ENCODE measurements at places on chromosomes 7 and 10.

- no peak for DNase-seq
These were observed 169.3 kb upstream of the LRRN3 start for GRCh38 chr7:110921595-110922151.

- DNase-seq = no peak
These were observed 51.8 kb upstream of the PARD3 start for GRCh38 chr10:34866848-34867247.

DNA sequence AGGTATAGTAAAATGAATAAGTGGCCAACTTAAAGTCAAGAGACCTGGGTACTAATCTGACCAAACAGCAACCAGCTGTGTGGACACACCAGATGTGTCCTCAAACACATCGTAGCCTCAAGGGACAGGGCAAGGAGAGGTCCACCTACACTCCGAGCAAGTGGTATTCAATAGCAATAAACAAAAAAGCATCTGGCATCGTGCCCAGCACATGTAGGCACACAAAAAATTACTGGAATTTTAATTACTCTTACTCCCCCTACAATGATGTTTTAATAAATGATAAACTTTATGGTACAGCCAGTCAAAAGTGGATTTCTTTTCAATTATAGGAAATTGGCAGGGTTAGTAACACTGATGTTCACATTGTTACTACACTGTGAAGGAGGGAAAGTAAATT, 3.5 kb upstream of the RGS10 start:
- no peak for DNase-seq

- DNase-seq = no peak
These were observed 4.2 kb downstream of the AHR start for GRCh38 chr7:17302575-17303142.

GRCh38 chr7:72925546-72926120, 738 bp downstream of the POM121 start:
- DNase-seq = no peak

GRCh38 chr7:11737723-11738122, 94.3 kb downstream of the THSD7A start:
- no peak for DNase-seq

DNA sequence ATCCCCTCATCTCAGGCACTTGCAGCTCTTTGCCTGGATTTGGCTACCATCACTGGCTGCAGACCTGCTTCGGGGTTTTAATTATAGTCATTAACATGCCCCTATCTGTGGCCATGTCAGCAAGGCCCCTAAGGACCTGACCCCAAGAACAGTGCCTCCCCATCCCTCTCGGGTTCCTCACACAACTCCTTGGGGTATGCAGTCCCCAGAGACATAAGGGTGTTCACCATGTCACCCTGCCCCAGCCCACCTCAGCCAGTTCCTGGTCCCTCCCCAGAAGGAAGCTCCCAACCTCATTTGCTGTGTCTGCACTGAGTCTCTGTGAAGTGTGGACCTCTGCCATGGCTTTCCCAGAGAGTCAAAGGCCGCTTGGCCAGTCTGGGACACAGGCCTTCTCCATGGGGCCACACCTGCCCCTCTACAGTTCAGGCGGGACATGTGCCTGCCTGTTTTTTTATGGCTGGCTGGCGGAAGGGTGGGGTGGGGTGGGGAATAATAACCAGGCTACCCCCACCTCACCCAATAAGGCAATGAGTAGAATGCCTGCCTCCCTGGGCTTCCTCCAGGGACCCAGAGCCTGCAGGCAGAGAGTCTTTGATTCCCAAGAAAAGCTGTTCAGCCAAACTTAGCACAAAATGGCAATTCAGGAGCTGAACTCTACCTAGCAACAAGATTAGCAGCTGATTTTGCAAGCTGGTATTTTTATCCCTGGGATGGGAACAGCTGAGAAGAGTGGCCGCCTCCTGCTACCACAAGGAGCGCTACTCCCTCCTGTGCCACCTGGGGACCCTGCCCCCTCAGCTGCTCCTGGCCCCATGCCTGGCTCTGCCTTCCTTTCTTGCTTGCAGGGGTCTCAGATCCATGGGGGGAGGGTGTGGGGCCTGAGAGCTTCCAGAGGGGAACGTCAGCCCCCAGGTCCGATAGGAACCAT, 23.7 kb upstream of the CAMK2B start:
- no peak for DNase-seq

DNA sequence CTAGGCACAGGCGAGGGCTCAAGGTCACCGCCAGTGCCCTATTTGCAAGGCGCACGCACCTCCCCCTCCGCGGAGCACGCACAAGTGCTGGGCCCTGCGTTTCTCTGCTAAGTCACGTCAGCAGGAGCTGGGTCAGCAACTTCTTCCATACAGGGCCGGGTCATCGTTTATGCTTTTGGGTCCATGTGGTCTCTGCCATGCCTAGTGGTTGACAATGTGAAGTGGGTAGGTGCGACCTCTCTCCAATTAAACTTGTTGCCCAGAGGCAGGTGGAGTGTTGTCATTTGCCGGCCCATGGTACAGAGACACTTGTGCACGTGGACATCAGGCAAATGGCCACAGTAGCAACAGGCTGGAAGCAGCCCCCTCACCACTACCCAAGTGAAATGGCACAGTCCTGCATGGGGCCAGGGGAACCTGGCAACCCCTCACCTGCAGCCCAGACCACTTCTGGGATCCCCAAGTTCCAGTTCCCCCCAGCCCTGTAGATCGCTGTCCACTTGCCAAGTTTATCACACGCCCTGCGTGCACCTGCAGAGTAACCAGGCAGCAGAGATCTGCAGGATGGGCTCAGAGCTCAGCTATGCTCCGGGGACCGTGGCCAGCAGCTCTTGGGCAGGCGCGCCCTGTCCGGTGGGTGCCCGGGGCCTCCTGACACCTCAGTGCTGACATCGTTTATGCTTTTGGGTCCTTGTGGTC, 86.1 kb upstream of the PPP2R2D start:
- no peak for DNase-seq

DNA sequence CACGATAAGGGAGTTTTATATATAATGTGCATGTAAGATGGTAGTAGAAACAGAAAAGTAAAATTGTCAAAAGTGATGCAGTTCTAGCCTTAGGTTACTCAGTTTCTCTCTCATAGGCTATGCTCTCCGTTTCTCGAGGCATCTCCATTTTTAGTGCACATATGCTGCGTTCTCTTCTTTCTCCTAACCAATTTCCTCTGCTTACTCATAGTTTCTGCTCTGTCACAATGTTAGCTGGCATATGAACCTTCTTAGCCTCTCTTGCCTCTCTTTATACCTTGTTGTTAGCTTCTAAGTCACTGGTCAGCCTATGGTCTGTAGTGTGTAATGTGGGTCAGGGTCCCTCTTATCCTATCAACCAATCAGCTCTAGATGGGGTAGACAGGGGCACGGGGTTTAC, 280.6 kb upstream of the ETV1 start:
- no peak for DNase-seq

DNA sequence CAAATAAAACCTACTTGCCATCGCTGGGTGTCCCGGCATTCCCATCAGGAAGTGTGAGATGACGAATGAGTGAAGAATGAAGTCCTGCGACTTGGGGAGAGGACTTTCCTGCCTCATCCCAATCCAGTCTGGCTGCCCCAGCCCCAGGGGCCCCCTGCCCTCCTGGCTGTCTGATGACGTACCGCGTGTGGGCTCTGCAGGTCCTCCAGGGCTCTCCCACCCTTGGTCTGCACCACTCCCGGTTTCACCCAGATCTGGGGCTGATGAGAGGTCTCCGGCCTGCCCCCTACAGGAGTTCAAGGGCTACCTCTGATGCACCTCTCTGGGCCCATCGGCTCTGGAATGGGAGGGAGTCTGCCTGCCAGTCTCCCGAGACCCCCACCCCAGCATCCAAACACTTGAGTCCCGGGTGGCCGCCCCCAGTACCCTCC, 9.8 kb downstream of the ATP6V1F start:
- DNase-seq = no peak

GRCh38 chr7:81068-81925, 111.1 kb upstream of the FAM20C start:
- no peak for DNase-seq

DNA sequence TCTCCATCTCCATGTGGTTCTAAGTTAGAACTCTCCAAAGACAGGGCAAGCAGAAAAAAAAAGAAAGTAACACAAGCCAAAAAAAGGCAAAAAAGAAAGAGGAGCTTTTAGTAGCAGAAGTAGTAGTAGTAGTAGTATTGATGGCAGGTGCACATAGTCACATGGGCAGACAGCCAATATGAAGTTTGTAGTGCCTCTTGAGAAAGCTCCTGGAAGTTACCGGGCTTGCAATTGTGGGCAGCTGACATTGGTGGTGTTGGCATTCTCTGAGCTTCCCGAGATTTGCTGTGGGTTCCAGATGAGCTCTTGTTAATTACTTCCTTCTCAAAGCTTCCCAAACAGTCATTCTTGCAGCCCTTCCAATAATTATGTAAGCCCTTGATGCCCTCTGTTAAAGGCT, 1128.5 kb downstream of the TYW1 start:
- no peak for DNase-seq

GRCh38 chr7:106260136-106260561, 24.6 kb downstream of the NAMPT start:
- no peak for DNase-seq

DNA sequence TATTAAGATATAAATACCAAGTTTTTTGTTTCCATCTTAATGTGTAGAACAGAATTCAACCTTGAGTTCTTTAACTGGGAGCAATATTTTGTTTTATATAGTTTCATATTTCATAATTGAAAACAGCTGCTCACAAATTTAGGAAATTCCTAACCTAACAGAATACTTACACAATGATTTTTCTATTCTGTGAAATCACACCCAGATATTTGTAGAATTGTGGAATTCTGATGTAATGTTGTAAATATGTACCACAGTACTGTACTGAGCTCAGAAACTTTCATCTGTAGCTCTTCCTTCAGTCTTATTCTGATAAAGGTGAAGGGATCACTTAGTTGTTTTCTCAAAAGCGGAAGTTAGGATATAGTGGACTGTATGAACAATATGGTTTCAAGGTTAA, 143.4 kb upstream of the GLI3 start:
- no peak for DNase-seq

- no peak for DNase-seq
These were observed 442.5 kb downstream of the RPS24 start for GRCh38 chr10:78476156-78476555.

- no peak for DNase-seq
These were observed 25.9 kb upstream of the GALNT11 start for GRCh38 chr7:151999424-152000090.

DNA sequence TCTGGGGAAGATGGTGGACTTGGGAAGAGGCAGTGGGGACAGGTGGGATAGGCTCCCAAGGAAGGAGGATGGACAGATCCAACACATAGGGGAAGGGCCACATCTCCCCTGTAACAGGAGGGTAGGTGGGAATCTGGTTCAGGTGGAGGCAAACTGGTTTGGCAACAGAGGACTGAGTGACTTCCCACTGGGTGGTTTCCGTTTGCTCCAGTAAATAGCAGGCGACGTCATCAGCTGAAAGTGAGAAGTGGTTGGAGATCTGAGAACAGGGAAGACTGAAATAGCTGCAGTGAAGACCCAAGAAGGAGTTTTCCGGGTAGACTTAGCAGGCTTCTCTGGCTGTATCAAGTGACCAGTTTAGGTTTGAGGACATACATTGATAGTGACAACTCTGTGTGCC, 504.4 kb downstream of the GALNT17 start:
- DNase-seq = no peak

GRCh38 chr10:19629567-19629966, 186.7 kb upstream of the PLXDC2 start:
- DNase-seq = no peak

- DNase-seq = no peak
These were observed 192.3 kb upstream of the ZMIZ1 start for GRCh38 chr10:78876449-78876848.

DNA sequence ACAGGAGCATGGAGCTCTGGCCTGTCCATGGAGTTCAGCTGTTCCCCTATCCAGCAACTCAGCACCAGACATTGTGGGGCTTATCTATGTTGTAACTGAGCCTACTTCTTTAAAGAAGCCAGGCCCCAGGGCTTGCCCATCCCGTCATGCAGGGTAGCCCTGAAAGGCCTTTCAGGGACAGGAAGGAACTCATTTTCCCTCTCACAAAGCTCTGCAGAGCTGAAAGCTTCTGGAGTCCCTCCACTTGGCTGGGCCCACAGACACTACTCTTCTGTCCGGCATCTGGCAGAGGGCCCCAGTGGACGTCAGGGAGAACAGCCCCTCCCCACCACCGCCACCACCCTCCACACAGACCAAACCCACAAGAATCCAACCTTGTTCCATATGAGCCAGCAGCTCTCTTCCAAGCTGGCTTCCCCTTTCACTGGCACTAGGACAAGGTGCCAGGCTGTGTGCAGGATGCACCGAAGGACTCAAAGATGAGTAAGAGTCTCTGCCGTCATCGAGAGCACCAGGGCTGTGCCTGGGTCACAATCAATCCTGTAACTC, 33.1 kb downstream of the DENND2A start:
- no peak for DNase-seq

DNA sequence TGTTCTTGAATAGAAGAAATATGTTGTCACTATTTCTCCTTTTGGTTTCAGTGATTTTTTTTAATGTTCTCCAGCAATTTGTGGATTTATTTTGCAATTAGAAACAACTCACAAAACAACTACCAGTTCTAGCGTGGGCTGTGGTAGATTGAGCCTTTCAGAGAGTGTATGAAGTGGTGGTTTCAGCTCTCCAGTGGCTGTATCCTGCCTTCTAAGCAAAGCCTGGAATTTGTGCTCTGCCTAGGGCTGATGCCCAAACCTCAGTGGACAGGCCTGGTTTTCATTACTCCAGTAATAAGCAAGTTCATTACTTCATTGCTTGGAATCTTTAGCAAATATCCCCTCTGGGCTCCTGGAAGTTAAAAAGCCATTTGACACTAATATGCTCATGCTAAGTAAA, 35.9 kb downstream of the APBB1IP start:
- DNase-seq = no peak

GRCh38 chr10:71684356-71685173, 35.0 kb downstream of the C10orf105 start:
- DNase-seq = no peak

DNA sequence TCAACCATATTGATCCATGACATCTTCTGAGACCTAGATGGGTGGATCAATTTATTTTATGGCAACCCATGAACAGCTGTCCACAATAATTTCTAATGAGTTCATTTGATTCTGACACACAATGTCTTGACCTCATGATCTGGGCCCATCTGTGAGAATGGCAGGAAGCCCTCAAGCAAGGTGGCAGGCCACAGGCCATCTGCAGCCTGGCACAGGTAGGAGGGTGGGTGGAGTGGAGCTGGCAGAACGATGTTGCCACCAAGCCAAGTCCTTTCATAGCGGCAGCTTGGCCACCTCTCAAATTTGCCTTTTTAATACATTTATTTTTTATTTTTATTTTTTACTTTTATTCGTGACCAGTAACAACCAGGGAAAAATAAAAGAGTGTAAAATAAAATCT, 1181.6 kb upstream of the SORCS1 start:
- no peak for DNase-seq

GRCh38 chr10:31340343-31340742, 21.3 kb downstream of the ZEB1 start:
- no peak for DNase-seq

DNA sequence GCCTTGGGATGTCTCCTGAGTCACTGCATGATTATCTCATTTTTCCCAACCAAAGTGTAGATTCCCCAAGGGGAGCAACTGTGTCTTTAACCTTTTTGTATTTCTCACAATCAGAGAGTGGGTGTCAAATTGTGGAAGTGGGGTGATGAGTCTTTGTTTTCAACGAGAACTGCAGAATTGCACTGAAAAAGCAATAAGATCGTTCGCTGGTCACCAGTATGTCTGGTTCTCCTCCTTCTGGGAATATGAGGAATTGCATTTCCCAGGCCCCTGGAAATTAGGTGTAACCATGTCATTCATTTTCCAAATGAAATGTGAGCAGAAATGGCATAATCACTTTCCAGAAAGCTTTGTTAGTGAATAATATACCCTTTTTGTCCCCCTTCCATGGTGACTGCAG, 326.9 kb downstream of the GPAM start:
- DNase-seq = no peak

GRCh38 chr10:107379601-107380000, 215.1 kb upstream of the SORCS1 start:
- no peak for DNase-seq
